Stimulated activated CD4-positive, alpha-beta T cell treated with anti-CD3 and anti-CD28 coated beads, Interleukin-4, amount 100 ng/mL, for 4 hours (primary cell): ENCODE measurements at places on chromosomes 7 and 10.

DNA sequence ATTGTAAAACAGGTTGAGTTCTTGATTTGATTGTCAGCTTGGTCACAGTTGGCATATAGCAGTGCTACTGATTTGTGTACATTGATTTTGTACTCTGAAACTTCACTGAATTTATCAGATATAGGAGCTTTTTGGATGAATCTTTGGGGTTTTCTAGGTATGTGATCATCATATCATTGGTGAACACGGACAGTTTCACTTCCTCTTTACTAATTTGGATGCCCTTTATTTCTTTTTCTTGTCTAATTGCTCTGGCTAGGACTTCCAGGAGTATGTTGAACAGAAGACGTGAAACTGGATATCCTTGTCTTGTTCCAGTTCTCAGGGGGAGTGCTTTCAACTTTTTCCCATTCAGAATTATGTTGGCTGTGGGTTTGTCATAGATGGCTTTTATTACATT is 86.9 kb downstream of the EXOC4 start:
- DNase-seq: no peak

GRCh38 chr7:107390916-107391315 is 78.9 kb upstream of the GPR22 start:
- DNase-seq: no peak

DNA sequence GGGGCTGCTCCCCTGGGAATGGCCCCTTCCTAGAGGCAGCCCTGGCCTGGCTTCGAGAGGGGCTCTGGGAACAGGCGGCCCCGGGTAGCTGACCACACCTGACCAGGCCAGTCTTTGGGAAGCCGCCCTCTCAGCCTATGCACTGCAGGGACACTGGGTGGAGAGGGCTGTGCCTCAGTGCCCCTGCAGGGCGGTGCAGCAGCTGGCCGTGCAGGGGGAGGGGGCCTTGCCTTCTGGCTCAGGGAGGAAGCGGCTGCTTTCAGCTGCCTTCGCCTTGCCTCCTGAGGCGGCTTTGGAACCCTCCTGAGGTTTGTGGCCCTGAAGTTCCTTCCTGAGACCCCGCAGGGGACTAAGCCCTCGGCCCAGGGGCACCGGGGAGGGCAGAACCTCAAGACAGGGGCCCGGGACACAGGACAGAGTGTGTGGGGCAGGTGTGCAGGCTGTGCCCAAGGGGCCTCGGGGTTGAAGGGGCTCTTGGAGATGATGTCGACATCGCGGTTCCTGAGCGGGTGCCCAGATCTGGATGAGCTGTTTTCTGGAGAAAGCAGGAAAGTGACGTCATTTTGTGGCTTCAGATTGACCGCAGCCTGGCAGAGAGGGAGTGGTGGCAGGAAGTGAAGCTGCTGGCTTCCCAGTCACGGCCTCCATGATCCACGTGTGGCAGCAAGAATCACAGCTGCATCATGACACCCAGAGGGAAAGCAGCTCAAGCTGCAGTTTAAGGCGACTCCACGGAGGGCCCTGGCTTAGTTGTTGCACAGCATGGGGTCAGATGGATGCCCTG is 17.7 kb downstream of the ADAM8 start:
- peak; percentile 90 for DNase-seq

DNA sequence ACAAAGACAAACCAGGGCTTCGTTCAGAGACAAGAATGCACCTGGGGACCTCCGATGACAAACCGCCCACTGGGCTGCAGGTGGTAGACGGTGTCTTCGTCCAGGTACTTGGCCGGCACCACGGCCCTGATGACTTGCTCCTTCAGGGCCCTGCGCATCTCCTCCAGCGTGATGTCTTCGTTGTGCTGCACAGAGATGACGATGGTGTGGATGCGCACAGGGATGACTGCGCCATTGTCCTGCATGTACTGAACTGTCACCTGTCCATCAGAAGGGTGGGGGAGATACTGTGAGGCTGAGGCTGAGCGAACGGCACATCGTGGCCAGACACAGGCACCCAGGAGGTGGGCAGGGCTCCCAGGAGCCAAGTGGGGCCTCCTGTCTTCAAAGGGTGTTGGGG is 13.1 kb downstream of the MAT1A start:
- no peak for DNase-seq

DNA sequence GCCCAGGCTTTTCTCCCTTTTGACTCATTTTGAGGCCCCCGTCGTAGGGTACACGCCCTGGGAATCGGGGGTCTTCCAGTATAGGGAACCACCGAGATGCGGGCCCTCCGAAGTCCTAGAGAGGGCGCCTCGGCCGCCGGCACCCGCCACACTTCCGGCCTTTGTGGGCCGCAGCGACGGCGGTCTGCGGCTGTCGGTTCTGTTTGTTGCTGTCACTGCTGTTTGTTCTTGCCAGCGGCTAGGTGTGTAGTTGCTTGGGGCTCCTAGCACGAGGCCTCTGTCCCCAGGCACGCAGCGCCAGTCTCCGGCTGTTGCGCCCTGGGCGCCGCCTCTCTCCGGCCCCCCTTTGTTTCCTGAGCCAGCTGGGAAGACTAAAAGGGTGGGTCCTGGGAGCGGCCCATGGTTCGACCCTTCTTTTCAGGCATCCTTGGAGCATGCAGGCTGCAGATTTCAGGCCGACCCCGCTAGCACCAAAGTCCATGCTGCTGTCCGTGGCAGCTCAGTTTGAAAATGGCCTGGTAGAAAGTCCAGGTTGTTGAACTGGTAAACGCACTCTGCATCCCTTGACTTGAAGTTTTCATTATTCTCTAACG is 17.8 kb upstream of the ZKSCAN1 start:
- peak; percentile 53 for DNase-seq

GRCh38 chr7:69228212-69228811 is 370.0 kb upstream of the AUTS2 start:
- DNase-seq: no peak

- DNase-seq: no peak
These were observed 241.2 kb downstream of the CCDC7 start for GRCh38 chr10:32687116-32687515.

GRCh38 chr10:31353574-31353973 is 34.6 kb downstream of the ZEB1 start:
- DNase-seq: no peak

GRCh38 chr7:103687951-103688350 is 241.9 kb upstream of the SLC26A5 start:
- DNase-seq: no peak

- no peak for DNase-seq
These were observed 16.4 kb downstream of the ZNF487 start for GRCh38 chr10:43453266-43453831.

GRCh38 chr7:55516409-55516808 is 55.9 kb downstream of the VOPP1 start:
- no peak for DNase-seq

- DNase-seq: no peak
These were observed 235.5 kb upstream of the PLXDC2 start for GRCh38 chr10:19580691-19581090.

GRCh38 chr7:14073543-14073942 is 84.1 kb upstream of the ETV1 start:
- no peak for DNase-seq

DNA sequence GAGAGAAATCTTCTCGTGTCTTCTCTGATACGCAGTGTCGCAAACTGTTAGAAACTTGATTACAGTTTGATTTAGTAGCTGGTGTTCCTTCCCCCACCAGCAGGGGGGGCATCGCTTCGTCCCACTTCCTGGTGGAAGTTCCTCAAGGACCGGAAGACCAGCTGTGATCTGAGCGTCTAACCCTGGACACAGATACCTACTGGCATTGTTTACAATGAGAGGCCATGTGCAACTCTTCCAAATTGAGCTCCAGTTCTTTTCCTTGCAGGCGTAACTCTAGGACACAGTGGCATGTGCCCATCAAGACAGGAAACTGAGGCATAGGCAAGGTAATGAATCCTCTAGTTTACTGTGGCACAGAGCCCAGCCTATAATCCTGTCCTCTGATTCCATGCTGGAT is 219.0 kb downstream of the CCDC3 start:
- peak; percentile 23 for DNase-seq

DNA sequence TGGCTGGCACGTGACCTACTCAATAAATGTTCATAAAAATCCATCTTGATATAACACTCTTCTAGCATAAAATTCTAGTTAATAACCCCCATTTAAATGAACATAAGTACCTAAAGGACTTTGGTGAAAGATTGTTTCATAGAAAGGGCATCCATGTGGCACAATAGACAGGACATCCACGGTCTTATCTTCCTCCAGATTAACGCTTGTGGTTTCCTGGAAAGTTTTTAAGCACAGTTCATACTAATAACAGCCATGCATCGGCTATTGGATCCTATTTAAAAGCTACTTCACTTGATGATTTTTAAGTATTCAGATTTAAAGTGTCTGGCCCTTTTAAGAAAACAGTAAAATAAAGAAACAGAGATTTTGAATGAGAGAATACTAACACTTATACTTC is 288.3 kb downstream of the AHR start:
- no peak for DNase-seq
